ENCODE measurements at places on chromosomes 7 and 10.

- no peak for DNase-seq
Measured at GRCh38 chr7:48183965-48184364, 12.7 kb downstream of the ABCA13 start.

DNA sequence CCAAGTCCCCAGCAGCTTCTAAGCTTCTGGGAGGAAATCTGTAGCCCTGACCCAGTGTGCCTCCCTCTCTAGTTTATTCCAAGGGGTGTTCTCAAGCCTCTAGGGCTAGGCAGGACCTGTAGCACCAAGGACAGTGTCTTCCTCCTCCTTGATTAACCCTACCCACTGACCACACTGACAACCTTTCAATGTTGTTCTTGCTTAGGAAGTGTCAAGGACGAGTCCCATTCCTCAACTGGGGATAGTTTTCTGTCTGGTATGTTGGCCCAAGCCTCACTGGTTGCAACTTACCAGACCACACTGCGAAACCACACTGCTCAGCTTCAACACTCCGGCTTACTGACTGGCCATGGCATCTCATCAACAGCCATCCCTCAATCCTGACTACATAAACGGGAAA, 100.0 kb downstream of the RNF216 start:
- DNase-seq = no peak

DNA sequence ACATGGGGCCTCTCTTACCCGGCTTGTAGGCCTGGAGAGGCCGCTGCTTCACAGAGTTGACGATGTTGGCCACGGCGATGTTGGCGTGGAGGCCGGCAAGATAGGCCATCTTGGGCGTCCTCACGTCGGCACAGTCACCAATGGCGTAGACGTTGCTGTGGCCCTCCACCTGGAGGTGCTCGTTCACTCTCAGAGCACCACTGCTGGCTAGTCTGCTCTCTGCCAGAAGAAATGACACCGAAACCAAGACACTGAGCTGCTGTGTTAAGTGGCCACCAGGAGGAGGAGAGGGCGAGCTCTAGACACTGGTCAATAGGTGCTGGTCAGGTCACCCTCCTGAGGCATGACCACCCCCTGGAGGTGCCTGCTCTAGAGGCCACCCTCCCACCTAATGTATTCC, 17.7 kb downstream of the AIFM2 start:
- no peak for DNase-seq

DNA sequence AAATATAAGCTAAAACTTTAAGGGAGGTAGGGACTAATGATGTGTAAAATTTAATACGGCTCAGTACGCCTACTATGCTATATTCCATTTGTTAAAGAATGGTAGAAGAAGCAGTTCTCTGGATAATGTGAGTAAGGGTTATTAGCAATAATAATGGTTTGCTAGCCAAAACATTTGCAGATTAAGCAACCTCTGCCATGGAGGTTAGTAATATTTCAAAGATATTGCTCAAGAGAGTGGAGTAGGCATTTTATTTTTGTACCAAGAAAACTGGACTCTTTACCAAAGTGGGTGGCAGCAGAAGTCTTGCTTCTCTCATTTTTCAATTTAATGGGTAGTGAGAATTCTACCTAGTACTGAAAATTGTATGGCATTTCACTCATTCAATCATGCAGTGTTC, 158.9 kb upstream of the TMEM106B start:
- no peak for DNase-seq

DNA sequence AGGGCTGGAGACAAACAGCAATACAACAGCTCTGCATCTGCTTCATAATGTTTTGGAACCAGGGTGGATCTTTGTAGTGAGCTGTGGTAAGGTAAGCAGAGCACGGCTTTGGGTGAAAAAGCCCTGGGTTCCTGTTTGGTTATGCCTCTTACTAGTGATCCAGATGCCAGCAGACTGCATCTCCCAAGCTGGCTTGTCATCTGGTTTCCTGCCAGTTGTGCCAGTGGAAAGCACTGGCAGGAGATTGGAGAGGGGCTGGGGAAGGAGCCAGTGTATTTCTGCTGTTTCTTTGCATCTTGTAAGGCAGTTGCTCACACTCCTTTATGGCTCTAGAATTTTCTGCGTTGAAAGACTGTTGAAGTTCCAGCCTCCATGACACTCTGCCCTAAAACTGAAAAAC, 137.6 kb downstream of the TSPAN12 start:
- no peak for DNase-seq

DNA sequence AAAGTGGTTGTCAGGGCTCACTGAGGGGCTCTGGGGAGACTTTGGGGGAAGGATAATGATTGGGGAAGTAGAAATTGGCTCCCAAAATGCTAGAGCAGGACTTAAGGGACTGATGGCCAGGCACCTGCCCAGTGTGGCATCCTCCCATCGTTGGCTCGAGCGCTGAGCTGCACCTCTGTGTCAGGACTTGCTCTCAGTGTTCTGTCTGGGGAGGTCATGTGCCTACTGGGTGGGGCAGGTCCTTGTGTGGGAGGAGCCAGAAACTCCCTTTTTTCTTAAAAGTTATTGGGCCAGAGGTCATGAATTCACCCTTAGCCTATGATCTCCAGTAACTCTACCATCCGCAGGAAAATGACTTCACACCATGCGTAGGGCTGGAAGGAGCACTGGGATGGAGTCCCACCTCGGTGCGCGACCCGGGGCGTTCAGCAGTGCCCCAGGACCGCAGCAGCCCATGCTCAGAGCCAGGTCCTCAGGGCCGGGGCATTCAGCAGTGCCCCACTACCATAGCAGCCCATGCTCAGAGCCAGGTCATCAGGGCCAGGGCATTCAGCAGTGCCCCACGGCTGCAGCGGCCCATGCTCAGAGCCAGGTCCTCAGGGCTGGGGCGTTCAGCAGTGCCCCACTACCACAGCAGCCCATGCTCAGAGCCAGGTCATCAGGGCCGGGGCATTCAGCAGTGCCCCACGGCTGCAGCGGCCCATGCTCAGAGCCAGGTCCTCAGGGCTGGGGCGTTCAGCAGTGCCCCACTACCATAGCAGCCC, 221.9 kb downstream of the EBF3 start:
- DNase-seq = no peak

GRCh38 chr10:87053577-87054181, 33.6 kb downstream of the FAM25A start:
- DNase-seq = no peak

DNA sequence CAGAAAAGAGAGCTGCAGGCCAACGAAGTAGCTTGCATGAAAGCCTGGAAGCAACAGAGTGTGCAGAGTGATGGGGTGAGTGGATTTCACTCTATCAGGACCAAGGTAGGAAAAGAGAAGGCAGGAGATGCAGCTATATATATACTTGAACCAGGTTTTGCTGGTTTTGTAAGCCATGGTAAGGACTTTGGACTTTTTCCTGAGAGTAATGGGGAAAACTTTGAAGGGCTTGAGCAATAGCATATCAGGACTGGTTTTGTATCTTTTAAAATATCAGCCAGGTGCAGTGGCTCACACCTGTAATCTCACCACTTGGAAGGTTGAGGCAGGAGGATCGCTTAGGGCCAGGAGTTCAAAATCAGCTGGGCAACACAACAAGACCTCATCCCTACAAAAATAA, 120.6 kb upstream of the NRP1 start:
- no peak for DNase-seq

DNA sequence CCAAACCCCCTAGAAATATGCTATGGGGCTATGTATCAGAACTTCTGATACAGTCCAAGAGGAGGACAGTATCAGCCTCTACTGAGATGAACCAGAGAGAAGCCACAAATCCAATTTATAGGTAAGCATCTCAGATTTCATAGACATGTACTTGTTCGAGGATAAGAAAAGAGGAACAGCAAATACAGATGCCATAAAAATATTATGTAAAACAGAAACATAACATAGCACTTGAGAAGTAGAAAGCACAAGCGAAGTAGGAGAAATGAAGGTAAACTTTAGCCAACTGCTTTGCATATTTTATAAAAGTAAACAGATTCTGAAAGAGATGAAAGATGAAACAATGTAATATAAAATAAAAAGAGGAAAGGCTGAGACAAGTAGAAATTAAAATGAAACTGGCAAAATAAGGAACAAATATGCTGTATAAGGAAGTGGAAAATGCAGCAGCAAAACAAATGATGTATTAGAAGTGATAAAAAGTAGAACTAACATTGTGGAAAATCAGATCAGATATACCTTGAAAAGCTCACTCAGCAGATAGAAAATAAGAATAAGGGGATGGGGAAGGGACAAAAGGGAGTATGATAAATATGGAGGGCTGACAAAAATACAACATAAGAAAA, 135.1 kb downstream of the SKAP2 start:
- no peak for DNase-seq

Measured in stimulated activated CD8-positive, alpha-beta memory T cell treated with anti-CD3 and anti-CD28 coated beads, Interleukin-7, amount 100 ng/mL, for 1 hour (primary cell).